Right lung (tissue), 10 donors: ENCODE measurements at places on chromosomes 4 and X. TPM values are rescaled to one million over a fixed set of nuclear protein-coding genes. Genes with fewer than 3 reads are reported as not detected.
A peak's percentile ranks its signal among the peaks of the same experiment; 100 is the strongest.

GRCh38 chrX:140165849-140166248, 200.5 kb upstream of the CXorf66 start:
- DNase-seq: no peak

DNA sequence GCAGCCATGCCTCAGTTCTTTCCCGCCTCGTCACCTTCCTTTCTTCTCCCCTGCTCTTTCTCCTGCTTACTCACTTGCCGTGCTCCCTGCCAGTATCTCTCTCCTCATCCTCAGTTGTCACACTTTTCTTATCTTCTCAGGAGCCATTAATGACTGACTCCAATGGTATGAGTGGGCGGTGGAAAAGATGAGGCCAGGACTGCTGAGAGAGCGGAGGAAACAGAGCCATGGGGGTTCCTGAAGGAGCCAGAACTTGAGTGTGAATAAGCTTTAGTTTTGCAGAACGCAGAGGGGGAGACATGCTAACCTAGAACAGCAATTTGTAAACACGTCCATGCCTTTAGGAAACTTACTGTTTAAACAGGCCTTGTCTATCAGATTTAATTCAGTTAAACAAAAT, 126.5 kb downstream of the CHIC2 start:
- no peak for DNase-seq

DNA sequence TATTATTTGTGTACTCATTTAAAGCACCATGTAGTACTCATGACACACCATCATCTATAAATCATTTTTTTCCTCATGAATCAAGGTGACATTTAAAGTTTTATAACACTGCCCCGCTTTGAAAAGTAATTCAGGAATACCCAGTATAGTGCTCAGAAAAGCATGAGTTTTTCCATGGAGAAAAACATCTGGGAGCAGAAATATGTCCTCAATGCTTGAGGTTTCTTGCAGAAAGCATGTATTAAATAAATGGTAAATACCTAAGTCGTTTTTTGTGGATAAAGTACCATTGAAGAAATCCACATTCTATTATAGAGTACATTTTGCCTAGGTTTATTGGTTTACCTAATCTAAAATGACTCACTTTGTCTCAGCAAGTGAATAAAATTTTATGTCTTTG, 66.2 kb downstream of the UBA6 start:
- no peak for DNase-seq

GRCh38 chrX:151167791-151168345, 8.5 kb upstream of the GPR50 start:
- no peak for DNase-seq

GRCh38 chr4:16233569-16234177, 7.4 kb upstream of the TAPT1 start:
- DNase-seq: no peak

DNA sequence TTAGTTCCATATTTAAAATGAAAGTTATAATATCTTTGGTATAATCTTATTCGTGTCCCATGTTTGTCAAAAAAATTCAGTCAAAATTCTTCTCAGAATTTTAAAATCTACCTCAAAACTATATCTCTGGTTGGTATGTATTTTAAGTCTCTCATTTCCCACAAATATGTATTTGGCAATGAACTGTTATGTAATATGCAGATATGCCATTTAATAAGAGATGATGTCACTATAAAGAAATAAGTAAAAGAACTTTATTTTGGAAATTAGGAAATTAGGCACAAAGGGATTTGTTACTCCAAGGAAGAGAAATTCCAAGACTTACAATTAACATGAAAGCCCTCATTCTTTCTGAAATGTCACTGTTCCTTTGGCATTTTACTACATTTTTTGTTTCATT, 15.3 kb downstream of the SNCA start:
- DNase-seq: no peak

DNA sequence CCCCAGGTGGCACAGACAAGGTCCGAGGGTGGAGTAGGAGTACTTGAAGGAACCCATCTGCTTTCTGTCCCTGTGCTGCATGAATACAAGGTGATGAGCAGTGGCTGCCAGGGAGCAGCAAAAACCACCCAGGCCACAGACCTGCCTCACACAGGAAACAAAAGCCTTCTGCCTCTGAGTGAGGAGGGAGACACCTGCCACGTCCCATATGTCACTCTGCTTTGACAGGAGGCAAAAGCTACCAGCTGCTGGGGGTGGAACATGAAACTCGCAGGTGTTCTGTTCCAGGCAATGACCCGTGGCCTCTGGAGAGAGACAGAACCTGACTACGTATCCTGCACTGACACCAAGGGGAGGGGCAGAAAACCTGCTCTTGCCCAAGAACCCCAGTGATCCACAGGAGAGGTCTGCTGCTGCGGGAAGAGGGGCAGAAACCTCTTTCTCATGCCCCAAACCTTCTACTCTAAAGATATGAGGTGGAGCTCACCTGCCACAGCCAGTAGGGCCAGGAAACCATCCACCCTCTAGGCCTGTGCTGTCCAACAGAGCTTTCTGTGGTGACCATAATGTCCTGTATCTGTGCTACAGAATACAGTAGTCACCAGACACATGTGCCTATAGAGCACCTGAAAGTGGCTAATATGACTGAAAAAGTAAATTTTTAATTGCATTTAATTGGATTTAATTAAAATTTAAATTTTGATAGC, 172.9 kb downstream of the PRDM5 start:
- no peak for DNase-seq

GRCh38 chrX:115449742-115450141, 111.2 kb upstream of the PLS3 start:
- peak; percentile 60 for DNase-seq

- DNase-seq: no peak
Measured at GRCh38 chr4:8773124-8773931, 98.3 kb downstream of the HMX1 start.

DNA sequence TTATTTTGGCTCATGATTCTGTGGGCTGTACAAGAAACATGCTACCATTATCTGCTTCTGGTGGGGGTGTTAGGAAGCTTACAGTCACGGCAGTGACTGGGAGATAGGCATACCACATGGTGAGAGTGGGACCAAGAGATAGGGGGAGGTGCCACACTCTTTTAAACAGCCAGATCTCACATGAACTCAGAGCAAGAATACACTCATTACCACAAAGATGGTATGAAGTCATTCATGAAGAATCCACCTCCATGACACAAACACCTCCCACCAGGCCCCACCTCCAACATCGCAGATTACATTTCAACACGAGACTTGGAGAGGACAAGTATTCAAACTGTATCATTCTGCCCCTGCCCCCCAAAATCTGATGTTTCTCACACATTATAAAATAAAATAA, 2396.7 kb downstream of the PCDH7 start:
- DNase-seq: no peak

GRCh38 chr4:47974566-47974965, 41.9 kb downstream of the CNGA1 start:
- no peak for DNase-seq

DNA sequence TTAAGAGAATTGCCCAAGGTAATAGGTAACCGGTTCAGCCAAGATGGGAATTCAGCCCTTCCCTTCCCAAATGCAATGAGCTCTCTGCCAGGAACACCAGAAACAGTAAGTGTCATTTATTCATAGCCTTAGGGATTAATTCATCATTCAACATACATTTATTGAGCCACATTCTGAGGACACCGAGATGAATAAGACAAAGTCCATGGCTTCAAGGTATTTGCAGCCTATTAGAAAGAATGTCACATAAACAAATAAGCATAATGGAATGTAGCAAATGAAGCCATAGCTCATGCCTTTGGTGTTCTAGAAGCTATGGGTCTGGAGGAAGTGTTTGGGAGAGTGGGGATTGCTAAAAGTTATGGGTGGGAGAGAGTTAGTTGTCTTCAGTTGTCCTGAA, 6.3 kb upstream of the TAB3 start:
- no peak for DNase-seq

- no peak for DNase-seq
Measured at GRCh38 chr4:99759346-99759984, 57.2 kb upstream of the DAPP1 start.

GRCh38 chr4:16505267-16505666, 279.0 kb upstream of the TAPT1 start:
- no peak for DNase-seq

- DNase-seq: no peak
Measured at GRCh38 chr4:142141224-142141623, 504.8 kb downstream of the IL15 start.

GRCh38 chr4:150973626-150974251, 41.3 kb downstream of the LRBA start:
- no peak for DNase-seq

GRCh38 chr4:168594121-168594520, 97.3 kb downstream of the PALLD start:
- no peak for DNase-seq

- no peak for DNase-seq
Measured at GRCh38 chr4:177385576-177386277, 56.5 kb downstream of the AGA start.

DNA sequence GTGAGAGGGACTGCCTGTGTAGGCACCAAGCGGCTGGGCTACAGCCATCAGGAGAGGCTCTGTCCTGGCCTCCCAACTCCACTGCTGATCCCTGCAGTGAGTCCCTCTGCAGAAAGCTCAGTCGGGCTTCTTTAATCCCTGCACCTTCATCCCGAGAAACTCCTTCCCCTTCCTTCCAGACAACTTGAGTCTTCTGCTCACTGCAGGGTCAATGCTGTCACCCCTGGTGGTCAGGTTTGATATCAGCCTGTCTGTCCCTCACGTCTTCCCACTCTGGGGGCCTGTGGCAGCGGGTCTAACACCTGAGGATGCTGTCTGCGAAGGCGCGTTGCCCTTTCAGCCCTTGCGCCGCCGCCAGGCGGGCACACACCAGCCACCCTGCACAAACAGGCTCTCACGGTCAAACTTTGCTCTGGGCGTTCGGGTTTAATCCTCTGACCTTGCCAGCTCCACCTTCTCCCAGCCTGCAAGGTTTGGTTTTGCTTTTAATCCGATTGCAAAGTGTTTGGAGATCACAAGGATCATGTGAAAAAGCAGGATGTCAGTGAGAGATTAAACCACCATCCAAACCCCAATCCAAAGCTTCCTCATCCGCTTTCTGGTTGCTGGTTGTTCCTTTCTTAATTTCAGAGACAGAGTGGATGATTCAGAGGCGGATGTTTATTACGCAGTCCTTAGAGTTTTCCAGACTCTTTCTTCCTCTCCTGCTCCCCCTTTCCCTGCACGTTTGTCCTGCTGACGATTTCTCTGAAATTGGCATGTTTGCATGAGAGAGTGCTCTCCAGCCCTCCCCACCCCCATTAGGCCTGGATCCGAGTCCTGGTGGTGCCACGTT, 74.8 kb upstream of the SLC34A2 start:
- no peak for DNase-seq

GRCh38 chr4:143768007-143768591, 67.6 kb upstream of the FREM3 start:
- DNase-seq: no peak

DNA sequence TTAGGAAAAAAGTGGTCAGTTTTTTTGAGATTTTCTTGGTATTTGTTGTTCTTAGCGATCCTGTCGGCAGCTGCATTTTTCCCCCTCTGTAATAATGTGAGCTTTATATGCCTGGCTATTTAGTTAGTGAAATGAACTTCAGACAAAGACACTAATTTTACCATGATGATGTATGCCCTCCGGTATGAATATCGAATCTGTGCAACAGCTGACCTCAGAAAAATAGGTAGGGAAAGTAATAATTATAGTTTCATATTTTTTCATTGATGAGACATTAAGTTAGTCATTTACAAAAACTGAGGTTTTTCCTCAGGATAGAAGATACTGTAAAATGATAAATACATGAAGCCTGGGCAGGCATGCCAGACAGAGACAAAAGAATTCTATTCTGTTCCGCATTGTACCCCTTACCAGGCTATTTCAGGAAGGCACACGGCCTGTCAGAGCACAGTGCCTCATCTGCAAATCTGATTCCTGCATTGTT, 155.8 kb downstream of the SHROOM3 start:
- no peak for DNase-seq

GRCh38 chrX:147894366-147894963, 17.3 kb upstream of the FMR1 start:
- no peak for DNase-seq

The ESX1 gene
- not detected for polyA plus RNA-seq

The COX7B gene
- 160 TPM for polyA plus RNA-seq

The SAGE1 gene
- 0.04 TPM for polyA plus RNA-seq

The CFP gene
- 5.0 TPM for polyA plus RNA-seq

The UNC5C gene
- polyA plus RNA-seq: 24.2 TPM

The GPRASP2 gene
- 38.7 TPM for polyA plus RNA-seq

The CITED1 gene
- 0.47 TPM for polyA plus RNA-seq

The PAGE3 gene
- polyA plus RNA-seq: not detected

The NOX1 gene
- polyA plus RNA-seq: 0.89 TPM

The STAP1 gene
- polyA plus RNA-seq: 0.42 TPM

The MAGEA2B gene
- polyA plus RNA-seq: not detected

The HTRA3 gene
- 17.7 TPM for polyA plus RNA-seq

The SPANXN3 gene
- polyA plus RNA-seq: not detected
